Caudate nucleus (tissue), 63 donors: ENCODE measurements at places on chromosomes 5 and 9.

DNA sequence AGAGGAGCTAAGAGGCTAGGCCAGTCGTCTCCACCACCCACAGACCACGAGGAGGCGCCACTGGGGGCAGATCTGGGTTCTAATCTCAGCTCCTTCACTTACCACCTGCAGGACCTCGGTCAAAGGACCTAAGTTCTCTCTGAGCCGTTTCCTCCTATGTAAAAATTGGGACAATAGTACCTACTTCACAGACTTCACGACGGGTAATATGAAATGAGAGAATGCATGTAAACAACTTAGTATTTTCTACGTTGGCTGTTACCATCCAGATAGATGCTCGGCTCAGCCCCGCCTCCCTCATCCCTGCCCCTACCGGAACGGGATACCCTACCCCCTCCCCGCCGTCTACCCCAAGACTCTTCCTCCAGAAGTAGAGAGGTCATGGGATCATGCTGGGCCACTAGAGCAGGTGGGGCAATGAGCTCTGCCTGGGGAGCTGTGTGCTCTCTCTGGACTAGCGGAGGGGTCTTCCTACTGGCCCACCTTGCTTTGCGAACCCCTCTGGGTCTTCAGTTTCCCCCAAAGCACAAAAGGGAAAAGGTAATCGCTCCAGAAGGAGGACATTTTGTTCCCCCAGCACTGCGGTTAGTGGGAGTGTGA is 541 bp downstream of the GNPDA1 start:
- peak; percentile 39 for DNase-seq

DNA sequence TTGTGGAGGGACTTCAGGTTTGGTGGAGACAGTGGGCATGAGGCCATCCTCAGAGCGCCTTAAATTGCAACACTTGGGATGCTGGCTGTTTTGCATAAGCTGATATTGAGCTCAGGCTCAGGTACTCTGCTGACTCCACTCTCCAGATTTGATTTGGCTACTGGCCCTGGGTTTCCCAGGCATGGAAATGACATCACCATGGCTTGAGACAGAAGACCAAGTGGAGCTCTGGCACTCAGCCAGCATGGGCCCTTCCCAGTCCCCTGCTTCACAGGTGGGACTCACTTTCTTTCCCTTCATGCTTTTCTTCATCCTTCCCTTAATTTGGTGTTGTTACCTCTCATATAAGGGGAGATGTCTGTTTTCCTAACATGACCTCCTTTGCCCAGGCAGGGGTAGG is 72.0 kb upstream of the IL12B start:
- DNase-seq, result no peak

DNA sequence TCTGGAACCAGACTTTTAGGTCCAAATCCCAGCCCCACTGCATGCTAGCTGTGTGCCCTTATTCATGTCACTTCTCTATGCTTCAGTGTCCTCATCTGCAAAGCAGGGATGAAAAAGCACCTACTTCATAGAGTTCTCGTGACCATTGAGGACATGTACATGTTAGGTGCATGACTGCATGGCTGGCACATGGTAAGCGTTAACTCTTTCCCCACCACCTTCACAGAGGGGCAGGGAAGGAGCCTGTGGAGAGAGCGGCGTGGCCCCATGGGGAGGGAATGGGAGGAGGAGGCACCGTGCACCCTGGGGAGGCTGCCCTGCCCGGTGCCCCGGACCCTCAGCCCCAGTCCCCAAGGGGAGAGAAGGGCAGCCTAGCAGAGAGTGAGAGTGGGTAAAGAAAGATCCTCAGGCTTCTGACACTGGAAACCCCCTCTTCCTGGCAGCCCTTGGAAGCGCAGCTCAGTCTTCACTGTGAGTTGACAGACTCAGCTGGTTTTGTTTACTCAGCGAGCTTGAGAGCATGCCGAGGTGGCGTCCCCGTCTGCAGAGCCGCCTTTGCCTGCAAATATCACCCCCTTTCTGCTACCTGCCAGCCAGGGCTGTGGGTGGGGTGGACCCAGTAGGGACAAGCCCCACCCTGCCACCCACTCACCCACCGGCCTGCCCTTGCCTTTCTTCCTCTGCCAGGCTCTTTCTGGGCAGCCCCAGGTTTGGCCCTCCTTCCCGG is 10.6 kb upstream of the ANGPTL2 start:
- DNase-seq, result peak; percentile 67

GRCh38 chr9:113449376-113449775 is 14.2 kb upstream of the RGS3 start:
- no peak for DNase-seq

GRCh38 chr9:120996409-120996808 is 53.7 kb downstream of the C5 start:
- DNase-seq, result no peak
